ENCODE measurements at places on chromosomes 4 and X.

- no peak for DNase-seq
Observed at GRCh38 chrX:80876877-80877276, 67.2 kb upstream of the BRWD3 start.

DNA sequence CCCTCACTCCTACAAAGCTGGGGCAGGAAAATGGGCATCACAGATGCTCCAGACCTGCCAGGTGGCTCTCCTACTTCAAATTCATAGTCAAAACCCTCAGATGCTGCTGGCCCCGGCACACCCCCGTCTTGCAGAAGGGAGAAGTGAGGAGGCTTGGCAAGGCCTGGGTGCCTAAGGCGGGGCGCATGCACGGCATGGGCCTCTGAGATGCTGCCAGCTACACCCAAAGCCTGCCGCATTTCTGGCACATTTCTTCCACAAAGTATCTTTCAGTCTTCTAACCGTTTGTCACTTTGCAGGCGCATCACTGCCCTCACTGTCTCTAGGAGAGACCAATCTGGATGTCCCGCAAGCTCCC is 19.6 kb downstream of the WDR1 start:
- DNase-seq = no peak

DNA sequence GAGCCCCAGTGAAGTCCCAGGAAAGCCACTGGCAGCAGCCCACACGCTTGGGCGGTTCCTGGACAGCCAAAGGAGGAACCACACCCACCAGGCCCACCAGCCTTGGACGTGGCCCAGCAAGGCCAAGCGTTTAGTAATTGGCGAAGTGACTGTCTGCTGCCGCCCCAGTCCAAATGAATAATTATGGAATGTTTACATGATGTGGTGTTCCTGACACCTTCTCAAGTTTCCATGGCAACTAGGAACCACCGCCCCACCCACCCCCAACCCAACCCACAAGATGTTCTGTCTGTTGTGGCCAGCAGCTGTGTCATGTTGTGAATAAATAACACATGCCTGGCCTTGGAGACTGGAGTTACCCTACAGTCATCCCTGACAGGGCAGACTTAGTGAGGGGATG is 22.3 kb downstream of the APLN start:
- no peak for DNase-seq

- no peak for DNase-seq
Observed at GRCh38 chr4:32462944-32463343, 1742.8 kb downstream of the PCDH7 start.

- DNase-seq = no peak
Observed at GRCh38 chrX:103889216-103889615, 57.2 kb upstream of the RAB9B start.

DNA sequence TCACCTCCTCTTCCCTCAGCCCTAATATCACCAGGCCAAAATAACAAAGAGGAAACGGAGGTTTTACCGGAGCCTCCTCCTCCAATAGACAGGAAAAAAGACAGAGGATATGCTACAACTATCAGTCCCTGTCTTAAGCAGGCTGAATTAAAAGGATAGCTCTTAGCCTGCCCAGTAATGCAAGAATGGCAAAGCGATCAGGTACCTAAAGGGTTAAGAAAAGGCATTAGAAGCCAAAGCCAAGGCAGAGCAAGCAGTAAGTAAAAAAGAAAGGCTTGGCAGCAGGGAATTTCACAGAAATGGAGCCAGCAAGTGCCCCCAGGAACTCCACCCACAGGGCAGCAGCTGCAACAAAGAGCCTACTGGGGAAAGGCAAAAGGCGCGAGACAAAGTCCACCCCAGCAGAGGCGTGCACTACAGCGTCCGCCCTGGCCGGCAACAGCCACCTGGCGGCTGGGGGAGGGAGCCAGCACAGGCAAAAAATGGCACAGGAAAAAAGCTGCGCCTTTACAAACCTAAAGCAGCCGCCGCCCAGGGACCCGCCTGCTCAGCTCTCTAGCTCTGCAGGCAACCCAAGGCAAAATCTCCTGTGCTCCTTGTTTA is 220.6 kb upstream of the ZC4H2 start:
- DNase-seq = no peak

GRCh38 chr4:165725352-165725751 is 147.7 kb upstream of the TLL1 start:
- DNase-seq = no peak

GRCh38 chr4:111847296-111848008 is 297.8 kb upstream of the FAM241A start:
- DNase-seq = no peak

DNA sequence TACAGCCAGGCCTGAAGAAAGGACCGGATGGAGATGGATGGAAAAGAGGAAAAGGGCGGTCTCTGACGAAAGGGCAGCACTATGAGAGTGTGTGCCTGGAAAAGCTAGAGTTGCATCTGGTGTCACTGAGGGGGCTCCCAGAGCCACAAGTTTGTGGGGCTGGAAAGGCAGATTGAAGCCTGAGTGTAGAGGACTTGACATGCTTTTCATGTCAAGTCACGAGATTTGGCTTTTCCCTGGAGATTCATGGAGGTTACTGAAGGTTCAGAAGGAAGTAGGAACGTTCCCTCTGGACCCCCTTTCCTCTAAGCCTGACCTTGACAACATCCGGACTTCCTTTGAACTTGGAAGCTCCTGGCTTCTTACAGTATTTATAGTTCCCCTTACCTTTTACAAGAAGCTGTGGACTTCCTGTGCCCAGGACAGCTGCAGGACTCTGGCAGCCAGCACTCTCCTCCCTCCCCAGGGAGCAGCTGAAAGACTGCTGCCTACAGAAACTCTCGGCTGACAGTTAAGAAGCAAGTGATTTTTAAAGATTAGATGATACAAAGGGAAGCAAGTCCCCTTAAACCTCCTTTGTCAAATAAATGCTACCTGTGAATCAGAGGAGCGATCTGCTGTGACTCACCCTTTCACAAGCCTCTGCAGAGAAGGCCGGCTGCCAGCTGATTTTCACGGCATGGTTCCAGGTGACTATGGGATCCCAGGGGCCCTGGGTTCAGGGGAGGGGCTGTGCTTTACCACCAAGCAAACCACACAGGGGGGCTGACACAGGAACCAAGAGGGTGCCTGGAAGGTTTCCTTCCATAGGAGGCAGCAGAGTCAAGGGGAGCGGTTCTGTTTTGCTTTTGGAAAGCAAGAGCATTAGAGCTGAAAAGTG is 72.9 kb upstream of the STIM2 start:
- peak; percentile 8 for DNase-seq

GRCh38 chrX:7146703-7147412 is 654 bp upstream of the STS start:
- DNase-seq = no peak

DNA sequence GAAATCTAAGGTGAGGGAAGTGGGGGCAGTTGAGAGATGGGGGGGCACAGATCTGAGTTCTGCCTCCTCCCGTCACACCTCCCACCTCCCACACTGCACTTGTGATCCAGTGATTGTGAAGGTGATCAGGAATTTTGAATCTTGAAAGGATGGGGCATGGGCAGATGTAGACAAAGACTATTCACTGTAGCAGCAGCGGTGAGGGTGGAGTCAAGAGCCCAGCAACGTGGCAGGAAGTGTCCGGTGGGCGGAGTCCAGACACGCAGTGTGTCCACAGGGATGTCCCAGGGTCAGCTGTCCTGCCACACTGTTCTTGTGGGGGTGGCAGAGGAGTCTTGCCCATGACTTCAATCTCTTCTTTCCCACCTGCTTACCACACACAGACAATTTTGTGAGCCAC is 330.5 kb upstream of the GALNT7 start:
- no peak for DNase-seq

DNA sequence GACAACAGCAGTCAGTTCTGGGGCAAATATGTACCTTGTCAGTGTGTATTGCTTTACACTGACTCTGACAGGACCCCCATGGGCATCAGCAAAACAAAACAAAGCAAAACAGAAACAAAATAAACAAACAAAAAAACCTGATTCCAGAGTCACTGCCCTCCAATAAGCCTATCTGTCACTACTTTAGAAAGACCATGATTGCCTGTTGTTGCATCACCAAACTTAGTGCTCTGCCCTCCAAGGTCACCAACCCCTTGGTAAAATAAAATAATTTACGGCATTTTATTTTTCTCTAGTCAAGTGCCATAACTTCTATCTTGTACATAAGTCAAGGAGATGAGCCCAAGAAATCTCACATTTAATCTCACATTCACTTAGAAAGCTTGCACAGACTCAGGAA is 120.9 kb upstream of the ADAMTS3 start:
- no peak for DNase-seq

- DNase-seq = no peak
Observed at GRCh38 chr4:34293459-34293858, 1950.9 kb downstream of the ARAP2 start.

DNA sequence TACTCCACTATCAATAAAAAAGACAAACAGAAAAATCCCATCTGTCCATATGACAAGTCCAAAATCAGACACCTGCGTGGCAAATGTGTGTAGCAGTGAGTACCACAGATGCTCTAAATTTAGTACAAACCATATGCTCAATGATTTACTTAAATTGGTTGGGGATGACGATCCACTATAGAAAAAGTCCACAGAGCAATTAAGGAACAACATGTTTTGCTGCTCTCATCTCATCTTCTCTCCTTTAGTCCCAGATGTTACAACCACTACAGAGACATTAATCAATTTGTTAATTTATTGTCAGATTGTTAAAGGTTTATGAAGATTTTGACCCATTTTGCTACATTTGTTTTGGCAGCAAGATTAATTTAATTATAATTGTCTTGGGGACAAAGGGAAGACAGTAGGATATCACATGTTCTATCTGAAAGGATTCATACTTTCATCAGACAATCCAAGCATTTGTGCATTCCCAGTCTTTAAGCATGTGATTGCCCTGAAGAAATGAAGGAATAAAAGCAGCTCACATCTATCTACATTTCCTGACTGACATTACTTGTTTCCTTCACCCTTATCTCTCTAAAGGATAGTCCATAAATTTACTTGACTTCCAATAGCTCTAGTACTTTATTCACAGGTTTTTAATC is 2268.1 kb downstream of the PCDH7 start:
- DNase-seq = no peak

GRCh38 chrX:829145-829544 is 198.6 kb downstream of the SHOX start:
- no peak for DNase-seq
